ENCODE measurements at places on chromosomes 12 and 14.

DNA sequence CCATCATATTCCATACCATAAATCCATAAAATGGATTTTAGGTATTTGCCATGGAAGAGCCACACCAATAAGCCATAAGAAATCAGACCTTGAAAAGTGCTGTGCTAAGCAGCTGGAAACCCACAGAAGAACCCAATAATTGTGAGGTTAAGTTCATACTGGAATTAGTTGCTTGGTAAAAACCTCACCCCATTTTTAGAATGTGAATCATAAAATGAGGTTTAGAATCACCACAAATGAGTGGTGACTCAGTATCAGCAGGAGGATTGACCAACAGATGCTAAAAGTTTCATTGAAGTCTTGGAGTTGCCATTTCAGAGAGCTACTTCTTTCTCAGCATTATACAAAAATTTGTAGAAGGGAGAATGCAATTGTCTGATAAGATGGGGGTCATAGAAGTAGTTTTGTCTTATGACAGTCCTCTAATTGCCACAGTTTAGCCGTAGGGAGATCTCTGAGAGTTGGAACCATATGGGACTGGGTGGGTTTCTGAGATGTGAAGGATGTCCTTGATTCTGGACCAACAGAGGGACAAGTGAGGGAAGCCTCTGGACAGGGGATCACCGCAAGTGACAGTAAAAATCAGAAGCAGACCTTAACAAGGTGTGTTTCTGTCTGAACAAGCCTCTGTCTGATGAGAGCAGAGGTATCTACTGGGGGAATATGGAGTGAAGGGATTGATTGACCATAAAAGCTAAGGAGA lies 1.4 kb upstream of the STON2 start:
- no peak for DNase-seq

- no peak for DNase-seq
These were observed 1721.5 kb upstream of the SEL1L start for GRCh38 chr14:83255015-83255726.

- peak; percentile 5 for DNase-seq
These were observed 124.4 kb downstream of the RPS29 start for GRCh38 chr14:49461529-49462401.

- no peak for DNase-seq
These were observed 46.2 kb downstream of the RPH3A start for GRCh38 chr12:112837629-112838197.

DNA sequence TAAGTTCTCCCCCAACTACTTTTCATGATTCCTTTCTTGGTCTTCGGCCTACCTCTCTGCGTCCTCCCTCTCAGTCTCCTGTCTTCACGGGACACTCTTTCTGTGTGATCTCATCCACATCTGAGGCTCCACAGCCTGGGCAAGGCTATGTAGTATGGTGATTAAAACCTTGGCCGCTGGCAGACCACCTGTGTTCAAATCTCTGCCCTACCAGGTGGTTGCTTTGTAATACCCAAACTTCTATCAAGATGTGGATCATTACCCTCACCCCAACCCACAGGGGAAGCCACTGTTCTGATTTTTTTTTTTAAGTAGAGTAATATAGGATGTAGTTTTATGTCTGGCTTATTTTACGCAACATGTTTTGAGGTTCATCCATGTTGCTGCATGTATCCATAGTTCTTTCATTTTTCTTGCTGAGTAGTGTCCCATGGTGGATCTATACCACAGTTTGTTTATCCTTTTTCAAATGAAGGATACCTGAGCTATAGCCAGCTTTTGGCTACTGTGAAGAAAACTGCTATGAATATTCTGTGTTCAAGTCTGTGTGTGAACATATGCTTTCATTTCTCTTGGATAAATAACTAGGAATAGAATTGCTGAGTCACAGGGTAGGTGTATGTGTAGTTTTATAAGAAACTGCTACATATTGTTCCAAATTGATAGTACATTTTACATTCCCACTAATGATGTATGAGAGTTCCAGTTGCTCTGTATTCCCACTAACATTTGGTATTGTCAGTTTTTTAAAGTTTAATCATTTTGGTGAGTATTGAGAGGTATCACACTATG lies 8.3 kb upstream of the STAT6 start:
- no peak for DNase-seq

GRCh38 chr12:65561798-65562382 lies 262.4 kb upstream of the HMGA2 start:
- DNase-seq, result no peak

Measured in T-helper 22 cell (primary cell).